ENCODE measurements at places on chromosomes 1 and 21.

GRCh38 chr1:207897188-207897587 lies 13.7 kb downstream of the CD34 start:
- DNase-seq, result no peak

DNA sequence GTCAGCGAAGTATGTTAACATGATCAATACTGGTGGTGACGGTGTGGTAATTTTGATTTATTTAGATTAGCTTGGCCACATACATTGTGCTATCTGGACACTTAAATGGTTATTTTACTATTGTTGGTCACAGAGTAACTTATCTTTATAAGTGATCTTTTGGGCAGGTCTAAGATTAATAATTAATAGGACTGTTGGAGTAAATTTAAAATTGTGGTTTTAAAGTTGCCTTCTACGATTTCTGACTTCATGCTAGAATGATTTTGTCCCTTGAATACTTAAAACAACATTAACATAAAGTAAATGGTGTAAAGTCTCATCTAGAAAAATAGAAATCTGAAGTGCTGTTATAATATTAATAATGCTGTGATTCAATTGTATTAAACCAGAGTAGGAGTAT lies 14.7 kb downstream of the SRRM1 start:
- no peak for DNase-seq

GRCh38 chr21:36065497-36066036 lies 4.3 kb upstream of the CBR1 start:
- DNase-seq, result no peak

GRCh38 chr1:37948841-37949240 lies 2.0 kb upstream of the INPP5B start:
- DNase-seq, result no peak

- DNase-seq, result no peak
Observed at GRCh38 chr1:22450351-22451021, 1.2 kb upstream of the ZBTB40 start.

DNA sequence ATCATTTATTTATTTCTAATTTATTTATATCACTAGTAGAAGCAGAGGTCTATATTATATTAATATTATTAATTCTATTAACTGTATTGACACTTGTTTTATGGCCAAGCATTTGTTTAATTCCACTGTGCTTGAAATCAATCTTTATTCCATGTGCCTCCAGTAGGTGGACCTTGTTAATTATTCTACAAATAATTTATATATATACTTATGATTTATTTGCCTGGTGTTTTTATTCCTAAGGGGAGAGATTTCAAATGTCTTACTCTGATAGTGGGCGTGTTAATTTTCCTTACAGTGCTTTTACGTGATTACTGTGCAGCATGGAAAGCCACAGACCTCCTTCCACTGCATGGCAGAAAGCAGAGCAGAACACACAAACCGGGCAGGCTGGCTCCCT lies 17.5 kb upstream of the OR6N2 start:
- DNase-seq, result no peak

GRCh38 chr21:46319186-46319585 lies 4.5 kb downstream of the C21orf58 start:
- DNase-seq, result no peak

DNA sequence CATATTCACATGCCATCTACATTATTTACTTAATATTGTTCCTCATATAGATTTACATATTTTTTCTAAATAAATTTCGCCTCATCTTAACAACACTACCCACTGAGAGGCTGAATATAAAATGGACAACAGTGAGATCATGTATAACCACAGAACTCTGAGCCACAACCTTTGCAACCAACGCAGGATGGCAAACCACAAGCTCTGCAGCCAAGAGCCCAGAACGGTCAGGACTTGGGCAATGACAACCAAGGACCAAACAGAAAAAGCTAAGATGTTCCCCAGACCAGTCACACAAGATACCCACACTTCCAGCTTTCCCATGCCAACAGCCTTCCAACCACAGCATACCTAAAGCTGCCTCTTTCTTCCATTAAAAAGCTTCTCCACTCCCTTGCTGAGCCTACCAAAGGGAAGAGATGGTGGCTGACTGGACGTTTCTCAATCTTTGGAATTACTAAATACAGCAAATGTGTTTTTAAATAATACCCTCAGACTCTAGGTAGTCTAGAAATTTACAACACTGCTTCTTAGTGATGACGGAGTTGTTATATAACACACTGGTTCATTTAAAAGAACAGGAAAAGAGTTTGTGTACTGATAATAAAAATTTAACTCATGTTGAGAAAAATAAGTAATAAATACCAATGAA lies 117.9 kb downstream of the AKT3 start:
- no peak for DNase-seq

- no peak for DNase-seq
Observed at GRCh38 chr1:37606481-37607263, 10.9 kb upstream of the GNL2 start.

Measured in stimulated activated CD4-positive, alpha-beta T cell treated with anti-CD3 and anti-CD28 coated beads, Interleukin-1b, Interleukin-23, amount 100 ng/mL, for 1 hour (primary cell).